ENCODE measurements at places on chromosomes 3 and 15.

- DNase-seq, result no peak
These were observed 213.9 kb upstream of the PFN2 start for GRCh38 chr3:150184426-150185071.

GRCh38 chr3:191781044-191781443, 320.1 kb downstream of the PYDC2 start:
- no peak for DNase-seq

DNA sequence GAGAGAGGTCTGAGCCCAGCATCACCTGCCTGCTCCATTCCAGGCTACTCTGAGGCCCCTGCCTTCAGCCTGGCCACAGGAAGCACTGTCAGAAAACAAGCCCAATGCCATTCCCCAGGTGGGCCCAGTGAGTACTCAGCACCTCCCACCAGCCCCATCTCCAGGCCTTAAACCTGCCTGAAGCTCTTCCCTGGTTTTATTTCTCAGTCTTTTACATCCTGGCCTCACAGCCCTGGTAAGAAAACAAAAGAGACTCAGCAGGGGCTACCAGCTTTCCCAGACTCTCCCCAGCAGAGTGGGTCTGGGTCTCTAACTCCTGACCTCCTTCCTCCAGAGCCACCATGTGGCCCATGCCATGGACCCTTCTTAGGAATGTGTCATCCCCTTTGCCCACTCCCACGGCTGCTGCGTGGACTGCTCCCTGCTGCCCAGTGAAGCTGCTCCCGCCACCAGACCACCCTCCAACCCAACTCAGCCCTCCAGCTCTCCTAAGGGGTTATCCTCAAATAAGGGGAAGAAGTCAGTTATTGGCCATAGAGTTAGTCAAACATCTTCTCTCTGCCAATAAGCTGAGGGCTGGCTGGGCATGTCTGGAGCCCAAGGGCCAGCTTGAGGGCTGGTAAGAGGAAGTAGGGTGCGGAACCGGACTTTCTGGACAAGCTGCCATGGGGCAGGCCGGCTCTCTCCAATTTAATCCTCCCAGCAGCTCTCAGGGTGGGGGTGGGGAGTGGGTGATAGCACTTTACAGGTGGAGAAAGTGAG, 116.7 kb upstream of the LINGO1 start:
- DNase-seq, result no peak

DNA sequence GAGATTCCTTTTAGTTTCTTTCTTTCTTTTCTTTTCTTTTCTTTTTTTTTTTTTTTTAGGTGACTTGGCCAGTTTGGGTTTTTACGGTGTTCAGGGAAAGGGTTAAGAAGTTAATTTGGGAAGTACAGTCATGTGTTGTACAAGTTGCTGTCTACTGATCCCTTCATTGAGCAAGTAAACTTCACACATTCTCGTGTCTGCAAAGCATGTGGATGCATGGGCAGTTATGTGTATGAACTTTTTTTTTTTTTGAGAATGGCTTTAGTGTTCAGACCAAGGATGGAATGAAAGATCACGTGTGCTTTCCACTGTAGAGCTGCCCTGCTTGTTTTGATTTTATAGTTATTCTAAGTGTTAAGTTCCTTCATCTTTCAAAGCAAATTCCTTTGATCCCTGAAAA, 132.3 kb downstream of the PGPEP1L start:
- no peak for DNase-seq

DNA sequence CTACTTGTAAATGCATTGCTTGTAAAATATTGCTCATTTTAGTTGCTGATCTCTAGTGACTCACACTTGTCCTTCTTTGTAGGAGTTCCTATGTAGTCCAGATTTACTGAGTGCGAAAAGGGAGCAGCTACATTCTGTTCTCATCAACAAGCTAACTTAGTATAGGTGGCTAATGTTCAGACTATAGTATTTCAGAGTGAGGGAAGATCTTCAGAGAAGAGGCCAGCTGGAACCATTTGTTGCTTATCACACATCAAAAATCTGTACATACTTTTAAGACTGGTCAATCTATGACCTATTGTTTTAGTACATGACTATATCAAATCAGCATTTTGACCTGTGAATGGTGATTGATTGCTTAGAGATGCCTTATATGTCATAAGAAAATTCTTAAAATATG, 71.3 kb upstream of the THSD4 start:
- no peak for DNase-seq

DNA sequence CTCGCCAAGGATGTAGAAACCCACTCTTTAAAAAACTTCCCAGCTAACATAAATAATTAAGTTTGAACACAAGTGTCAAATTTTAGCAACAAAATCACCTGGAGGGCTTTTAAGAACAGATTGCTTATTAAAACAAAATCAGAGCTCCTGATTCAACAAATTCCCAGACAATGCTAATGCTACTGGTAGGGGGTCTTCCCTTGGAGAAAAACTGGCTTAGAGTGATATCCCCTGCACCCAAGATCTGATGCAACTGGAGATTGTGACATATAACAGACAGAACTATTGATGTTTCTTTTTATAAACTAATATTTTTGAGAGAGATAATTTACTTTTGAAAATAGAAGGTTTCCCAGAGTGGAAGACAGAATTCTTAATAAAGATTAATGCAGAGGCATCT, 19.9 kb downstream of the IGSF10 start:
- no peak for DNase-seq

DNA sequence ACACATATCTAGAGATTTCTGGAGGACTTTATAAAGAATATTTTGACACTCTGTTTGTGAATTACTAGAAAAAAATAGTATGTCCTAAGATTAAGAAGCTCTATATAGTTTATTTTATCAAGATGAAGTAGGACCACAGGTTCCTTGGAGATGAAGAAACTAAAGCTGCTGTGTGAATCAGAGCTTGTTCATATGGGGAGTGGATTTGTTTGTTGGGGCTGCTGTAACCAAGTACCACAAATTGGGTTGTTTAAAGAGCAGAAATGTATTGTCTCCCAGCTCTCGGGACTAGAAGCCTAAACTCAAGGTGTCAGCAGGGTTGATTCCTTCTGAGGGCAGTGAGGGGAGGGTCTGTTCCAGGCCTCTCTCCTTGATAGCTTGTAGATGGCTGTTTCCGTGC, 270.6 kb upstream of the UMPS start:
- no peak for DNase-seq

GRCh38 chr15:60913900-60914299, 315.2 kb downstream of the RORA start:
- no peak for DNase-seq

- no peak for DNase-seq
These were observed 51.2 kb downstream of the KCNAB1 start for GRCh38 chr3:156171281-156172267.

DNA sequence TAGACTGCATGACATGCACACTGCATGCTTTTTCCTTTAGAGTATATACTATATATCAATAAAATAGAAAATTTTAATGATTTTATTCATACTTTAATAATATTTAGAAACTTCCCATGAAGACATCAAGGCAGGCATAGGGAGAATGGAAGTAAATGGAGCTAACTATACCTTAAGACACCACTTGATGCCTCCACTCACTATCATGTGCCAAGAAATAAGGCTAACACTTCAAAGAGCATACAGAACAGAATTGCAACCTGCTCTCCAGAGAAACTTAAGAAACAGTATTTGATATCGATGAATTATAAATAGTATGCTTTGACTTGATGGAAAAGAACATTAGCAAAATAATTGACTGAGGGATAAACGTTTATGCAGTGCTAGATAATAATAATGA, 192.6 kb upstream of the MBNL1 start:
- DNase-seq, result no peak

GRCh38 chr15:91075739-91076138, 24.3 kb upstream of the SV2B start:
- no peak for DNase-seq

- no peak for DNase-seq
These were observed 38.8 kb downstream of the CBLB start for GRCh38 chr3:105829871-105830622.

GRCh38 chr3:168534761-168535160, 439.0 kb upstream of the GOLIM4 start:
- DNase-seq, result no peak

GRCh38 chr15:101156509-101157159, 95.2 kb downstream of the CHSY1 start:
- no peak for DNase-seq

DNA sequence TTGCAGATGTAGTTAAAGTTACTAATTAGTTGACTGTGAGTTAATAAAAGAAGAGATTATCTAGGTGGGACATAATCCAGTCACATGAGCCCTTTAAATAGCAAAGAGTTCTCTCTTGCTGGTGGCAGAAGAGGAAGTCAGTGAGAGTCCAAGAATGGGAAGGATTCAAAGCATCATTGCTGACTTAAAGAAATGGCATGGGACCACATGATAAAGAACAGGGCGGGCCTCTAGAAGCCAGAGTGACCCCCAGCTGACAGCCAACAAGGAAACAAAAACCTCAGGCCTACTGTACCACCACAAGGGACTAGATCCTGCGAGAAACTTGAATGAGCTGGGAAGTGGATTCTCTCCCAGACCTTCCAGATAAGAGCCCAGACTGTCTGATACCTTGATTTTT, 447.2 kb upstream of the CCDC54 start:
- no peak for DNase-seq

- no peak for DNase-seq
These were observed 174.7 kb downstream of the IGSF11 start for GRCh38 chr3:118859950-118860349.

GRCh38 chr15:101168898-101169494, 82.9 kb downstream of the CHSY1 start:
- peak; percentile 7 for DNase-seq

DNA sequence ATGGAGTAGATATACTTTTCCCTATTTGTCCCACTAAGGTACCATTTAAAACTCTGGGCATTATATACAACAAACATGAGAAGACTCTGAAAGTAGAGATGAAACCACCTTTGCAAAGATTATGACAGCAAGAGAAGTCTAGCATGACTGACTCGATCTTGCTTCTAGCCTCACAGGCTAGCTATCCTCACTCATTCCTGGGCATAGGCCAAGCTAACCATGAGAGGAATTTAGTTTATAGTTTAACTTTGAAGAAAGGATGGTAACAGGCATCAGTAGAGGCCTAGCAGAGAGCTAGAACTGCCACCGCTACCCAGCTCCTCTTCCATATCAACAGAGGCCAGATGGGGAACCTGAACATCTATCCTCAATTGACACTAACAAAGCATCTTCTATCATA, 63.5 kb upstream of the FSIP1 start:
- no peak for DNase-seq

GRCh38 chr15:93121107-93121506, 32.1 kb upstream of the RGMA start:
- no peak for DNase-seq

- no peak for DNase-seq
These were observed 8.6 kb upstream of the TEX9 start for GRCh38 chr15:56356616-56357015.

- DNase-seq, result no peak
These were observed 265.8 kb downstream of the RPLP1 start for GRCh38 chr15:69718436-69718835.

DNA sequence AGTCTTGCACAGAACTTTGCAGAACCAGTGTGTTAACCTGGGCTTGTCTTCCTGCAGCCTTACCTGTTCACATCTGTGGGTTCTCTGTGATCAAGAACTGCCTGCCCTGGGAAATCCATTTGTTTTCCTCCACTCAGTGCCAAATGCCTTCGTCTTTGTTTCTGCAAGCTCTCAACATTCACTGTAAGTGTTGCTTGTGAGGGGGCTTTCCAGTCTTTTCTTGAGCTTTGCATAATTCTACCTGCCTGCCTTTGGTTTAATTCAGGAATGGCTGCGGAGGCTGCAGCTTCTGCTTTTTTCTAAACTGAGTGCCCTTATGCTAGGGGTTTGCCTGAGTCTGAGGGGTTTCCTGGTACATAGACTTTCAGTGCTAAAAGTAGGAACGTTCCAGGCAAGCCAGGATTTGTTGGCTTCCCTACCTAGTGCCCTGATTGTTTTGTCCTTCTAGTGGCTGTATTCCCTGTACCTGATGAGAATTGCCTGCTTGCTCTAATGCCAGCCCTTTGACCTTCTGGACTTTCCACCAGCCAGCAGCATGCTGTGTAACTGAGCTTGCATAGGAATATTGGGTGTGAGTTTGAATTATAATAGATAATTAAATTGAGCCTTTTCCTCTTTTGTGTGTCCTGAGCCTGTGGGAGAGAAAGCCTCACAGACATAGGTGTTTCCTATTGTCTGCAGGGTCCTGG, 96.6 kb upstream of the CLSTN2 start:
- no peak for DNase-seq
